ENCODE measurements at places on chromosomes 3 and 15. TPM values are rescaled to one million over a fixed set of nuclear protein-coding genes. Genes with fewer than 3 reads are reported as not detected.

Gene AQP9
- polyA plus RNA-seq: 0.14 TPM

Gene MME
- 436 TPM for polyA plus RNA-seq

Gene GRAMD1C
- 33.5 TPM for polyA plus RNA-seq

Gene SLC22A14
- 0.21 TPM for polyA plus RNA-seq

Gene ACSBG1
- 1.1 TPM for polyA plus RNA-seq

Gene LYZL4
- polyA plus RNA-seq: not detected

Gene COL6A5
- 0.06 TPM for polyA plus RNA-seq

Gene GABRA5
- polyA plus RNA-seq: 0.24 TPM

Gene CLEC3B
- polyA plus RNA-seq: 28.8 TPM

Gene TNFAIP8L3
- polyA plus RNA-seq: 1.5 TPM

Gene KCNH8
- 1.7 TPM for polyA plus RNA-seq

Gene RHOV
- polyA plus RNA-seq: 2.3 TPM

Gene KCNMB2
- 22.5 TPM for polyA plus RNA-seq

Gene MST1R
- 2.0 TPM for polyA plus RNA-seq

Gene SMCO1
- not detected for polyA plus RNA-seq

Gene CADM2
- 0.79 TPM for polyA plus RNA-seq

Gene KLF13
- 71.7 TPM for polyA plus RNA-seq

Gene SLC38A3
- 4.4 TPM for polyA plus RNA-seq

Gene SLC2A2
- 11.7 TPM for polyA plus RNA-seq

Gene C3orf49
- 0.31 TPM for polyA plus RNA-seq

Gene GXYLT2
- polyA plus RNA-seq: 12.0 TPM

Gene DAZL
- not detected for polyA plus RNA-seq

Gene LIPC
- polyA plus RNA-seq: 14.8 TPM

Gene ZCWPW2
- 1.7 TPM for polyA plus RNA-seq

Gene EFCC1
- 3.1 TPM for polyA plus RNA-seq

Gene KBTBD12
- polyA plus RNA-seq: 1.3 TPM

Gene TMEM207
- polyA plus RNA-seq: 17.3 TPM
